ENCODE measurements at places on chromosomes 2 and 18.

DNA sequence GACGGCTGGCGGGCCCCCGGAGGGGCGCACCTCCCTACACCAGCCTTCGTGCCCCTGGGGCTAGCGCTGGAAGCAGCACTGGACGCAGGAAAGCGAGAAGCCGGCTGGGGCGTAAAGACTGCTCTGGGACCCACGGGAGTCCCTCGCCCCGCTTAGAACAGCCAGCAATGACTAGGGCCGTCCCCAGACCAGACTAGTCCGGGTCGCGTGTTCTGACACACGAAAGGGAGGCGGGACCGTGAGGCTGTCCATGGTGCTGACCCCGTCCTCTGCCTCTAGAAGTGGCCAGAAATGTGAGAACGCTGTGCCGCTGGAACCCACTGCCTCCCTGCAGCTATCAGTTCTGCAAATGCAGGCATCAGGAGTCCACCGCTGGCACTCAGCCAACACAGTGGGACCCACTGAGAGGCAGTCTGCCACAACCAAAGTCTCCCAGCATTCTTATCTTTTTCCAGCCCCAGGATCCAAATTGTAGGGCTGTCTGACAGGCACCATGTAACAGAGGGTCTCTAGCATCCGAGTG, at the start of gene UCN:
Gene UCN, minus strand, starts transcription at position 87 of the 523 bp plus-strand sequence. CDS start 550 bp downstream, outside the sequence.
- no peak for DNase-seq

- DNase-seq, result no peak
These were observed 66.5 kb downstream of the TCF7L1 start for GRCh38 chr2:85199698-85200097.

- no peak for DNase-seq
These were observed 32.3 kb downstream of the ITSN2 start for GRCh38 chr2:24328010-24328409.

DNA sequence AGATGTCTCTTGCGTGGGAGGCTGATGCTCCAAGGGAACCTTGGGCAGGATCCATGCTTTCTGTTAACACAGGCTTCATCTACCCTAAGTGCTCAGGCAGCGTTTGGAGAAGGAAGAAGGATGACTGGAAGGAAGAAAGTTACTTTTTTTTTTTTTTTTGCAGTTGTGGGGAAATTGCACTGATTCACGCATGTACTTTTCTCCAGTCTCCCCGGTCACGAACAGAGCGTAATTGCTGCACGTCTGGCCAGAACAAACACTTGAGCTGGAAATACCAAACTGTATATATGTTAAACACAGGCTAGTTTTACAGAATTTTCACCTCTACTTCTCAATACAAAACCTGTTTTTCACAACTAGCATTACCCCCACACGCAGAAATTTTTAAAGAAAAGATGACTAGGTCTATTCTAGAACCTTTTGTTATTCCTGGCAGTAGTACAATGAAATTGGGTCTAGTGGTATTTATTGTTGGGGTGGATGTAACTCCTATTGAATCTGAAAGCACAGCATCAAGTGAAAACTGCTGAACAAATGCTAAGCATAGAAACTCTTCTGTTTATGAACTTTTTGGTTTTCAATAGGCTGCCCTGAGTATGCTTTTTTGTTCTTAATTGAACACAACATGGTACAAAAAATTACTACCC, 9.3 kb upstream of the SCYGR5 start:
- DNase-seq, result no peak

DNA sequence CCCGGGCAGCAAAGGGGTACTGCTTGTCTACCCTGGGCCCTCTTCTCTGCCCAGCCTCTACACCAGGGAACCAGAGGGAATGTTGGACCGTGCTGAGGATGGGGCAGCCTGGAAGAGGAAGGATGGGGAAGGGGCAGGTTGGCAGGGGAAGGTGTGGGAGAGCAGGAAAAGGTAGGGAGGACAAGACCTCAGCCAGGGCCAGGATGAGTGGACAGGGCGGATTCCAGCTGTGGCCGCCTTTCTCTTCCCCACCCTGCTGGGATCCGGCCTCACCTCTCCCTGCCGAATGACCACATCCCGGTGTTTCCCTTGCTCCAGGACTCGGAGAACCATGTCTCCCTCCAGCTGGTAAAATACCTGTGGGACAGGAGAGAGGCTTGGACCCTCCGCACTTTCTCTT, 8.9 kb downstream of the HAAO start:
- DNase-seq, result no peak

DNA sequence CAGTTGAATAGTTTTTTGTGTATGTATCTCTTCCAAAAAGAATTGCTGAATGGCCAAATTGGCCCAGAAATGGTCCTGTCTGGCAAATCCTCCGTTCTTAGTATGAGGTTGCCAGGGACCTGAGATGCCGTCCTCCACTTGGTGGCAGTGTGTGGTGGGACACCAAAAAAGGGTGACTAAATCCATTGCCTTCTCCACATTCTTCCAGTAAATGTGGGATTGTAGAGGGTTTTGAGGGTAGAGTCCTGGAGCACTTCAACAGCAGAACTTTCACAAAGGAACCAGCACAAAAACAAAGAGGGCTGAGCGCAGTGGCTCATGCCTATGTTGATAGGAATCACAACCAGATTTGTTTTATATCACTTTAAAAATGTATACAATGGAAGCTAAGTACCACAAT, 199.9 kb downstream of the BCL2 start:
- no peak for DNase-seq

GRCh38 chr2:224276251-224276650, 125.7 kb downstream of the FAM124B start:
- DNase-seq, result no peak

- no peak for DNase-seq
These were observed 77.3 kb downstream of the AGAP1 start for GRCh38 chr2:235570966-235571692.

- no peak for DNase-seq
These were observed 56.4 kb downstream of the FAM168B start for GRCh38 chr2:131036696-131037397.

DNA sequence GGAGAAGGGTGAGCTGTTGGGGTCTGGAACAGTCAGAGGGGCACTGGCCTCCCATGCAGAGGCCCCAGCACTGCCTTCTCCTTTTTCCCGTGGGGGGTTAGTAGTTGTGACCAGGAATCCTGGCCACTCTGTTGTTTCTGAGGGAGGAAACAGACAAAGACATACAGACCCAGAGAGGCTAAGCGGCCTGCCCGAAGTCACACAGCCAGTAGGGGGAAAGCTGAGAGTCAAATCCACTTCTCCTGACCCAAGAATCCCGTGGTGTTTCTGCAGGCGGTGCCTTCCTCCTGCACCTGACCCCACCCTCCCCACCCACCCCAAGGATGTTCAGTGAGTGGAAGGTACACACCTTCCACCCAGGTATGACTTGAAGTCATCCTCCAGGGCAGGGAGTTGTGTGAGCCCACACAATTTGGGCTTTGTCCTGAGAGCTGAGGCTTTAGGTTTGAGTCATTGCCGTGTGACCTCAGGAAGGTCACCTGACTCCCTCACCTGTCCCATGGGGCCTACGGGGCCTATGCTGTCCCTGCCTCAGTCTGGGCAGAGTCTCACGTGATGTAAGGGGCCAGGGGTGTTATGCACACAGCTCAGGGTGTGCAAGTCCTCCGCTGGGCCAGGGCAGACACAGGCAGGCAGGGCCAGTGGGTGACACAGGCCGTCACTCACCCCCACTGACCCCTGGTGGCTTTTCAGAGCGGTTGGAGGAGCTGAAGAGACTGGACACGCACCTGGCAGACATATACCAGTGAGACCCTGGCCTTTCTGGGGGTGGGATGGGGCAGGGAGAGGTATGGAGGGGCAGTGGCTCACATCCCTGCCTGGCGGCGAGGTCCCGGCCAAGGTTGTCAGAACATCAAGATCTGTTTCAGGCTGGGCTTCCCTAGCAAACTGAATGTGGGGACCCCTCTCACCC, 5.0 kb downstream of the NT5DC4 start:
- DNase-seq, result no peak

- DNase-seq, result no peak
These were observed 13.7 kb downstream of the GPR17 start for GRCh38 chr2:127659408-127660290.

DNA sequence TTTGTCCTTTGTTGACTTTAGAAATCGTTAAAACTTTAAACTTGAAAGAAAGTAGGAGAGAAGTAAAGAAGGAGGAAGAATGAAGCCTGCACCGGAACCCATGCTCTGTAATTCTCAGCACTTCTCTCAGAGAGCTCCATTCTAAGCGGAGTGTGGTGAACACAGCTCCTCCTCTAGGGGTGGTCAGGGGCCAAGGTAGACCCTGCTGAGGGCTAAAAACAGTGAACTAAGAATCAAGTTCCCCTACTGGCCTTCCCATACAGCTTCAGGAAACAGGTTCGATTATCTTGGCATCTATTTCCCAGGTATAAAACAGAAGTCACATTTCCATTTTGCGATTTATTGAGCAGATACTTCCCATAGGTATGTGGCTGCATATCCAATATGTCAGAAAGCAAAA, 92.7 kb upstream of the ASAP2 start:
- DNase-seq, result no peak

- no peak for DNase-seq
These were observed 300.9 kb upstream of the FBXO11 start for GRCh38 chr2:48207201-48207641.

- no peak for DNase-seq
These were observed 58.2 kb downstream of the LONRF2 start for GRCh38 chr2:100264121-100264520.

DNA sequence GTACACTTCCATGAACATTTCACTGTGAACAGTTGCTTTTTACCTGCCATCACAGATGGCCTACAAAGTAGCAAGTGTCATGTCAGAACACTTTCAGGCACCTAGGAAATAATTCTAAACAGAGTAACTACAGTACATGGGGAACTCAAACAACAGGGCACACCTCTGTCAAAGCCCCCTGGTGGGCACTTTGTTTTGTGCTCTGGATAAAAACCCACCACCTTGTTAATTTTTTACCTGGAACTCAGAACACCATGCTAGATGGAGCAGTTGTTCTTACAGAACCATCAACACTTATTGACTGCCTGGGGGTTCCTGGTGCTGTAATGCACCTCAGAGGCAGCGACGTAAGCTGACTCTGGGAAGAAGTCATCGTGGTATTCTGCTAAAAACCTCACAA, 2.3 kb downstream of the MSL3B start:
- no peak for DNase-seq

DNA sequence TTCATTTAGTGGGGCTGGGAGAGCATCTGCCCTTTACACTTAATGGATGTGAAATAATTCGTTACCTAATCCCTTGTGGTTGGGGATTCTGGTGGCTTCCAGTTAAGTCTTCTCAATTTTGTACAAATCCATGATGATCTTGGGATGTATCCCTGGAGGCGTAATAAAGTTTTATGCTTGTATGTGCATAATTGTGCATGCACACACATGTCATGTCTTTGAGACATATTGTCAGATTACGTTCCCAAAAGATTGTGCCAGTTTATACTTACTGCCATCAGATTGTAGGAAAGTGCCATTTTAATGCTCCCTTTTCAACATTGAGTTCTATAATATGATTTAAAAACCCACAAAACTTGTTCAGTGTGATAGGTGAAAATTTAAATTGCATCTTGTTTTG, 60.8 kb downstream of the CHRNA1 start:
- no peak for DNase-seq
